ENCODE measurements at places on chromosomes 5 and 9.

DNA sequence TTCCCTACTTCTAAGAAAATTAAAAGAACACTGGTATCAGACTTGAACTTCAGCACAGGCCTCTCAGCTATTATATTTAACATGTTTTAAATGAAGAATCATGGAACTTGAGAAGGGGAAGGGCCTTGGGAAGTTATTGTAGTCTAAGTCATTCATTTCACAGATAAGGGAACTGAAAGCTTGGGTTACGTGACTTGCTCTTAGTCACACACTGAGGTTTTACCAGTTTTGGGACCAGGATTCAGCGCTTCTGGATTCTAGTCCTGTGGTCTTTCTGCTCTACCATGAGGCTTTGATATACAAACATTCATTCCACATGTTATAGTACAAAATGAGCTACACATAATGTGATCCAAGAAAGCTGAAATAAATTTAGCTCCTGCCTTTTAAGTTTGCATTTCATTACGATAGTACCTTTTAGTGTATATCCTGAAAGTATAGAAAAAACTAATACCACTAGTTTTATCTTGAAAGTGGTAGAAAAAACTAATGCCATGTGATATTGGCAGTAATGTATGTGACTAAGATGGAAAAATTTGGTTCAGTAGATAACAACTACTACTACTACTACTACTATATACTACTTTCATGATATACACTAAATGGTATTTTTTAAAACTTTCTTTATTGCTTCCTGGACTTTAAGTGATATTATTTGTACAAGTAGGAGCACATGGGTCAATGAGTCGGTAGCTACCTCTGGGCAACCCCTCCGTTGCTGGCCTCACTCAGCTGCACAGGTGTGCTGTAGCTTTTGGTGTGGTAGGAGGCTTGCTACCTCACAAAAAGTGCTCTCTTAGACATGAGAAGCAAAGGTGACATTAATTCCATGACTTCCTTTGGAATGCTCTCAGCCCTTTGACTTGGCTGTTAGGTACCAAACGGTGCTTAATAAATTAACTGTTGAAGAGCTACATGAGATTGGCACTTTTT is 40.7 kb downstream of the F2RL2 start:
- H3K4me1 ChIP-seq = no peaks in the 10 kb centered on the region
- H3K4me3 ChIP-seq = no peak overlapping the region
- no peaks in the 10 kb centered on the region for H3K27me3 ChIP-seq
- no peak for DNase-seq
- no peaks in the 10 kb centered on the region for H3K36me3 ChIP-seq
- H3K27ac ChIP-seq = no peak overlapping the region

- no peaks in the 10 kb centered on the region for H3K27me3 ChIP-seq
- H3K27ac ChIP-seq = no peak overlapping the region
- no peak overlapping the region for H3K4me3 ChIP-seq
- no peaks in the 10 kb centered on the region for H3K4me1 ChIP-seq
Measured at GRCh38 chr5:122959740-122960445, 76.6 kb downstream of the PPIC start.

- H3K27me3 ChIP-seq = no peaks in the 10 kb centered on the region
- no peaks in the 10 kb centered on the region for H3K36me3 ChIP-seq
- H3K27ac ChIP-seq = no peak overlapping the region
Measured at GRCh38 chr9:117400171-117400570, 14.7 kb downstream of the ASTN2 start.

- H3K27me3 ChIP-seq = no peaks in the 10 kb centered on the region
- H3K36me3 ChIP-seq = no peaks in the 10 kb centered on the region
- no peak for DNase-seq
Measured at GRCh38 chr9:101993771-101994170, 255.3 kb upstream of the GRIN3A start.

GRCh38 chr5:33772380-33772897 is 119.4 kb downstream of the ADAMTS12 start:
- no peaks in the 10 kb centered on the region for H3K36me3 ChIP-seq
- peaks cover 36% of the 10 kb centered on the region for H3K4me1 ChIP-seq
- H3K27me3 ChIP-seq = no peaks in the 10 kb centered on the region
- H3K4me3 ChIP-seq = no peak overlapping the region

- H3K36me3 ChIP-seq = no peaks in the 10 kb centered on the region
- peaks cover 39% of the 10 kb centered on the region for H3K4me1 ChIP-seq
- H3K27me3 ChIP-seq = no peaks in the 10 kb centered on the region
- no peak for DNase-seq
Measured at GRCh38 chr5:72515211-72515610, 8.0 kb upstream of the ZNF366 start.

GRCh38 chr5:43627028-43627427 is 24.0 kb downstream of the NNT start:
- no peaks in the 10 kb centered on the region for H3K27me3 ChIP-seq
- H3K4me1 ChIP-seq = peaks cover 6% of the 10 kb centered on the region
- no peak overlapping the region for H3K4me3 ChIP-seq
- no peaks in the 10 kb centered on the region for H3K36me3 ChIP-seq

DNA sequence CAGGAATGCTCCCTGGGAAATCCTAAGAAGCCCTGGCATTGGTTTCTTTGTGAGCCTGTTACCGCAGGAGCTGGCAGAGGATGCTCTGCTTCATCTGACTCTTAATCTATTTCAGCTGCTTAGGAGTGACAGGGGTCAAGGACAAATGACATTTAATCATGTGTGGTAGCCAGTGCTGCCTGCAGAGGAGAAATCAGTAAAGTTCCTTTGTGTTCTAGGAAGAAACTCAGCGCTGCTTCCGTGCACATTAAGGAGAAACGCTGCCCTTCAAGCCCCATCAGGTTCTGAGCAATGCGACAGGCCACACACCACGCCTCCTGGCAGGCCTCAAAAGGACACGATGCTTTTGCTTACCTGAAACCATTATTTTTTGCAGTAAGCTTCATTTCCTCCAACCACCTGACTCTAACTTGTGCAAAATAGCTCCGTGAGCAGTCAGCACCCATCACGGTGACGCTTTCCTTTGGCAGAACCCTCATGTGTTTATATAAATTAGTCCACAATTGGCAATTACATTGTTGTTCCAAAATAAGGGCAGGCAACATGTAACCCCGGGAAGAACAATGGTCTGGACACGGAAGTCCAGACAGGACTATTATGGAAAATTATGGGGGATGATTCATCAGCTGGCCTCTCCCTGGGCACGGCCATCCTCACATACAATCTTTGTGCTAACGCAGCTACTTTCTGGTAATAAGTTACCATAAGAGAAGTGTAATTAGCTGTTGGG is 387.9 kb upstream of the DAP start:
- H3K27ac ChIP-seq = no peak overlapping the region
- no peaks in the 10 kb centered on the region for H3K4me1 ChIP-seq
- DNase-seq = no peak
- no peaks in the 10 kb centered on the region for H3K27me3 ChIP-seq

DNA sequence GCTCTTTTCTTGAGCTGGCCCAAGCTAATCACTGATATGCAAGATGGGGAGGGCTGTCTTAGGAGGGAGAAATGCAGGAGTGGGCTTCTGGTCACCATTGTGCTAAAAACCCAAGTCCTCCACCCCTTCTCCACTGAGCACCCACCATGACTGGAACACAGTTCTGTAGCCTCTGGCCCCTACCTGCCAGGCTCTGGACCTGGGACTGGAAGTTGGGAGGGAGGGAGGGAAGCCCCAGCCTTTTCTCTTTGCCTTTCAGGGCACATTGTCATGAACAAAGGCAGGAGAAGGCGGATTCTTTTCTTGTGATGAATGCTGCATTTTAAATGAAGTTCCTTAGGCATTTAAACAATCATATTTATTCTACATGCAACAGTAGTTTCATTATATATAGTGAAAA is 559.1 kb upstream of the TRPC7 start:
- H3K27ac ChIP-seq = no peak overlapping the region
- no peaks in the 10 kb centered on the region for H3K36me3 ChIP-seq
- no peak overlapping the region for H3K4me3 ChIP-seq

- peak overlapping the region; percentile 74 for H3K27ac ChIP-seq
- no peaks in the 10 kb centered on the region for H3K27me3 ChIP-seq
- H3K4me3 ChIP-seq = peak overlapping the region; percentile 99
- H3K36me3 ChIP-seq = no peaks in the 10 kb centered on the region
- no peak for DNase-seq
Measured at GRCh38 chr5:127518319-127518621, 830 bp downstream of the PRRC1 start.

DNA sequence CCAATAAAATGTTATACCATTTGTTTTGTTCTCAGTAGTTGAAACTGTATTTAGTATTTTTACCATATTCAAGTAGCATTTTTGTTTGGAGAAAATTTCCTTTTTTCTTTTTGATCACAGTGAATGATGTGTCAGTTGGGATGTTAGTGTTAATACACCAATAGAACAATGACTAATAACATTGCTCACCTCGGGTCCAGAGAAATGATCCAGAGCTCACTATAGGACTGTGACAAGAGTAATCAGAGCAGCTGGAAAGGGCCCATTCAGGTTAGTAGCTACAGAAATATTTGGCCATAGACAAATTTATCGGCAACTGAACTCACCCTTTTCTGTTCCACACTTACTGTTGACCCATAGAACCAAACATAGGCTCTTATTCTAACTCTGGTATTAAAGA is 989.2 kb downstream of the TLE4 start:
- H3K4me3 ChIP-seq = no peak overlapping the region
- DNase-seq = no peak
- H3K4me1 ChIP-seq = no peaks in the 10 kb centered on the region
- H3K27ac ChIP-seq = no peak overlapping the region

- peaks cover 80% of the 10 kb centered on the region for H3K4me1 ChIP-seq
- no peaks in the 10 kb centered on the region for H3K36me3 ChIP-seq
- H3K27me3 ChIP-seq = no peaks in the 10 kb centered on the region
- DNase-seq = no peak
Measured at GRCh38 chr9:35508069-35508468, 18.2 kb downstream of the RUSC2 start.

DNA sequence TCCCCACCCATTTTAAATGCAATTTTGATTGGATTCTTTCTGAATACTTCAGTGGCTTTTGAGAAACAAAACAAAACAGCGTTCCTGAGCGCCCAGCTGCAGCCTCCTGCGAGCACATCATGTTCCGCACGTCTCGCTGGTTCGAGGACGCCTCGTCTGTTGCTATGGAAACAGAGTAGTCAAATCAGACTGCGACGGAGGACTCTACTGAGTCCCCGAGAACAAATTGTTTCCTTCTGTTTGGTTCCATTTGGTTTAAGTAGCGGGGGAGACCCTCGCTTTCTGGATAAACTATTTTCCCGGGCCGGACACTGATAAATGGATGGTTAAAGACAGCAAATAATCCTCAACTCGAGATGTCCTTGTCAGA is 69.0 kb downstream of the SLC28A3 start:
- DNase-seq = peak; percentile 4
- H3K4me3 ChIP-seq = peak overlapping the region; percentile 39
- H3K4me1 ChIP-seq = no peaks in the 10 kb centered on the region
- no peaks in the 10 kb centered on the region for H3K36me3 ChIP-seq

DNA sequence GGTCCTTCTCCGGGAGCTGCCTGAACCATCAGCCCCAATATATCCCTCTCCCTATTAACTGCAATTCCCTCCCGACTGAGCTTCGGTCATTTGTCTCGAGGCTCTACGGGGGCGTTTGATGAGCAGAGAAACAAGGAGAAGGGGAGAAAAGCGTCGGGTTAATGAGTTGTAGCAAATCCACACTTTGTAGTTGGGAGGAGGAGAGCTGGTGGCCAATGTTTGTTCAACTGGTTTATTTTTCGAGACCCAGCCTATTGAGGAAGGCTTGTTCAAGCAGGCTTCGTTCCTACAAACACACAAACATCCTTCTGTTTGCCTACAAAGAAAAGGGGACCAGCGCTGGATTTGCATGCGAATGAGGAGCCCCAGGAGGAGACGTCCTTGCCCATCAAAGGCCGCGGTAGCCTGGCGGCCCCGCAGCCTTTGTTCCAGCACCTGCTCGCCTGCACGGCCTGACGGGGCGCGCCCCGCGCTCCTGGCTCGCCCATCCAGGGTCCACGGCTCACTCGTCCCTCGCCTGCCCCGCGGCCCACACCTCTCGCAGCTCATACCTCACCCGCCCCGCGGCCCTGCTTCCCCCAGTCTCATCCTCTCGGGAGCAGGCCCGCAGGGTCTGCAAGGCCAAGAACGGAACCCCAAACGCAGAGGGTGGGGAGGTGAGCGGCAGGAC is 4.6 kb downstream of the FOXD1 start:
- H3K27ac ChIP-seq = no peak overlapping the region
- peaks cover 2% of the 10 kb centered on the region for H3K36me3 ChIP-seq
- no peak overlapping the region for H3K4me3 ChIP-seq
- no peak for DNase-seq

DNA sequence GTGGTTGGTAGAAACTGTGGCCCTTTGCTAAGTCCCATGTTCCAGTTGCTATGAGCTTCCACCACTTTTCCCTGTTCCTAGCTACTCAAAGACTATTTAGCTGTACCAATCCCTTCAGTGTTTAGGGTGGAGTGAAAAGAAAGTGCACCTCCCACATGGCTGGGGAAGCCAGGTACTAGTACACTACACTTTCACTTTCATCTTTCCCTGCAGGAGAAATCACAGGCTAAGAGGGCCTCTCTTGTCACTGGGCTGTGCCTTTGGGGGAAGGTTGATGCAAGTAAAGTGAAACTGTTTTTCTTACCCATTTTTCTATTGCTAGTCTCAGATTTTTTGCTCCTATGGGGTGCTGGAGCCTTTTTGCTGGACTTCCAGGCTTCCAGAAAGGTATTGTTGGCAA is 33.5 kb upstream of the CKS2 start:
- no peak overlapping the region for H3K4me3 ChIP-seq
- no peaks in the 10 kb centered on the region for H3K27me3 ChIP-seq
- H3K4me1 ChIP-seq = no peaks in the 10 kb centered on the region
- H3K36me3 ChIP-seq = no peaks in the 10 kb centered on the region
- H3K27ac ChIP-seq = no peak overlapping the region

GRCh38 chr5:117604845-117605244 is 1030.2 kb upstream of the SEMA6A start:
- DNase-seq = no peak
- H3K36me3 ChIP-seq = no peaks in the 10 kb centered on the region

DNA sequence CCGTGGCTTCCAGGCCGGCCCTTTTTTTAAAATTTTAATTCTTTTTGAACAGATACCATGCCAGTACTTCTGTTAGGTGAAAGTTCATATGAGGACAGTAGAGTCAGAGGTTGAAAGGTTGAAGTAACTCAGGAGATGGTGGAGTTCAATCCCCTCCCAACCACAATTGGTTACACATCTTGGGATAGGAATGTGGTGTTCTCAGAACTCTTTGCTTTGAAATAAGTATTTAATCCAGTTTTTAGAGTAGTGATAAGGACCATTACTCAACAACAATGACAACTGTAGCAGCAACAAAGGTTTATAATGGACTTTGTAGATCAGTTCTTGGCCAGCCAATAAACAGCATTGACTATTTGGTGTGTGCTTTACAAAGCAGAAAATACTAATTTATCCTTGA is 116.0 kb downstream of the ARHGAP26 start:
- no peak for DNase-seq
- peaks cover 2% of the 10 kb centered on the region for H3K36me3 ChIP-seq
- H3K27me3 ChIP-seq = no peaks in the 10 kb centered on the region
- no peak overlapping the region for H3K4me3 ChIP-seq
- no peak overlapping the region for H3K27ac ChIP-seq
- H3K4me1 ChIP-seq = peaks cover 15% of the 10 kb centered on the region

DNA sequence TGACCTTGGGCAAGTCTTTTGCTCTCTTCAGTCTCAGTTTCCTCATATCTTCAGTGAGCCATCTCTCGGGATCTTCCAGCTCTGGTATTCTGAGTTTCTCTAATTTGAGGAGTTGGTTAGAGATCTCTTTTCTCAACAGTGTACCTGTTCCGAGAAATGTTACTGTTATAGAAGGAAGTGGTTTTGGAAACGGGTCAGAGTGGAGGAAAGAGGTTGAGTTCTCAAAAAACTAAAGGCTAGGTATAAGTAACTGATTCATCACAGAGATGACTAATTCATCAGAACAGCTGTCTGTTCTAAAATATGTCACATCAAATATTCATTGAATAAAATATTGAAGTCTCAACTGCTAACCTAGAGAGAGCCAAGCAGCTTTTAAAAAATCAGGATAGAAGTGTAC is 106.6 kb downstream of the PALM2AKAP2 start:
- no peak overlapping the region for H3K4me3 ChIP-seq
- H3K27ac ChIP-seq = no peak overlapping the region
- H3K4me1 ChIP-seq = peaks cover 17% of the 10 kb centered on the region
- peaks cover 4% of the 10 kb centered on the region for H3K36me3 ChIP-seq

Measured in thoracic aorta (tissue), 2 donors.